Activated T-cell treated with anti-CD3 and anti-CD28 coated beads for 48 hours (primary cell): ENCODE measurements at places on chromosomes 1 and 21.

- no peak for DNase-seq
Observed at GRCh38 chr1:57410508-57410907, 13.4 kb downstream of the DAB1 start.

GRCh38 chr1:164855716-164856329 is 296.8 kb downstream of the PBX1 start:
- DNase-seq = no peak

DNA sequence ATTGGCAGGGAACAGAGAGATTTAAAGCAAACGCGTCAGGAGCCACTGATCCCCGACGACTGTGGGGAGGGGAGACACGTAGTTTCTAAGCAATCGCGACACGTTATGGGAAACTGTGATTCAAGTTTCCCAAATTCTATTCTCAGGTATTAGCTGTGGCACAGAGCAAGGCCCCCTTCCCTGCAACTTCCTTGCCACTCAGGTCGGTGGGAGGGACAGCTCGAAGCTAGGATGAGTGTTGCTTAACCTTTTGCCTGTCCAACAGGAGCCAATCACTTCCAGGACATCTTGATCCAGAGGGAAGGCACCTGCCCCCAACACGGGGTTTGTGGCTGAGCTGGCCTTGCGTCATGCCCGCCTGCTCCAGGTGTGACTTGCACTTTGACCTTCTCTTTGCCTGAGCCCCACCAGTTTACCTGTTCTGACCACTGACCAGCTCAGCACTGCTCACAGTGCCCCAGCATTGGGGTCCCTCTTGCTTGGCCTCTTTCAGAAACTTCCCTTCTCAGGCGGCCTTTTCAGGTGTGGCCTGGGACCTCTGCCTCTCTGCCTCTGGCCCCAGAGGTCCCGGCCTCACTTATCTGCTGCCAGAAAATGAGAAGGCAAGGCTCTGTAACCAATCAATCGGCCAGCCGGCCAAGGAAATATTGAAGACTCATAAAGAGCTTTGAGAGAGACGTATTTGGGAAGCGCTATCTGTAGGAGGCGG is 24.6 kb downstream of the TEX35 start:
- no peak for DNase-seq

DNA sequence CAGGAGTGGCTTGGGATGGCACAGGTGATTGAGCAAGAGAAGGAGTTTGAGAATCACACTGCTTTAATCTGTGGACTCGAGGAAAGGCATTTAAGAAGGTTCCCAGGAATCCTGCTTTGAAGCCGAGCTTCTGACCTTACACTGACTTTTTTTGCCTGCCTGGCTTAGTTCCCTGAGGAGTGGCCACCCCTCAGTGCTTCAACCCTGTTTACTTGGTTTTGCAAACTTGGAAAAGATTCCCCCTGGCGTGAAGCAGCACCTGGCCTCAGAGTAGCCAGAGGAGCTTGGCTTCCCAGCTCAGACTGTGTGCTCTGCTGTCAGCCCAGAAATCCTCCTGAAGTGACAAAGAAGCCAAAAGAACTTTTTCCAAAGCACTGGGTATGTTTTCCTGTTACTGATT is 48.5 kb upstream of the LDLRAP1 start:
- no peak for DNase-seq

DNA sequence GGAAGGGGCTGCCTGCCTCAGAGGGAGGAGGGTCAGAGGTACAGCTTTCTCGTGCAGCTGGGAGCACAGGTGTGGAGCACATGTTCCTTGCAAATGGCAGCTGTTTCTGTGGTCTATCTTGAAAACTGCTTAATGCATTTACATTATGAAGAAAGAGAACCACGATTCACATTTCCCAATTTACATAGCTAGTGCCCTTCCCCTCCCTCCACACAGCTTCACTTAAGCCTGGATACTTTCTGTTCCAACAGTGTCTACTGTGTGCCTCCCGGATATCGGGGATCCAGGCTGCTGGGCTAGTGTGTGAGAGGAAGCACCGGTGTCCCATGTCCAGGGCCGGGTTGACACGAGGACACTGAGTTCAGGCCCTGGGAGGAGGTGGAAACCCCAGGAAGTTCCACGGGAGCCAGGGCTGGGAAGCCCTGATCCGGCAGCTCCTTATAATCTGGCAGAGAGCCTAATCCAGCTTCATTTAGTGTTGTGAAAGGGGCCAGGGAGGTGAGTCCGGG is 31.6 kb downstream of the TMCC2 start:
- DNase-seq = no peak

DNA sequence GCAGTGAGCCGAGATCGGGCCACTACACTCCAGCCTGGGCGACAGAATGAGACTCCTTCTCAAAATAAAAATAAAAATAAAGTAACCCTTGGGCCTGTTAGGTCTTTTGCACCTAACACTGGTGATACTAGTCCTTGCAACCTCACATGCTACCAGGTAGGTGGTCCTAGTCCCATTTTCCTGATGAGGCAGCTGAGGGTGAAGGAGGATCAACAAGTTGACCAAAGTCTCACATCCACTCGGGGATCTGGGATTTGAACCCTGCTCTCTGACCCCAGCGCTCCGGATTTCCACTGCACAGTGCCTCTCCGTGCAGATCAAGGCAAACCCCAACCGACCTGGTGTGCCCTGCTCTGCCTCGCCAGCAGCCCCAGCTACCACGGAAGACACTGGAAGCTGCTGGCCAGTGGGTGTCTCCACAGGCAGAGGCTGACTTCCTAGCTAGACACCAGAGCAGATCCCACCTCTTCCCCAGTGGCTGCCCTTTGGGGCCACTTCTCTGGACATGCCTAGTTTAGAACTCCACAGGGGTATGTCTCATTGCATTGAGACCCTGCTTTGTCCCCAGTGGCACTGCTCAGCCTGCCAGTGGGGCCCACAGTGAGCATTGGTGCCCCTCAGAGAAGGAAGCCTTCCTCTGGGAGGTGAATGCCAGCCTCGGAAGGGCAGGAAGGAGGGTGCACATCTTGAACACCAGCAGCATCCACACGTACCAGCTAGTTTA is 27.6 kb downstream of the LDLRAP1 start:
- DNase-seq = no peak

GRCh38 chr1:37398096-37398495 is 76.3 kb upstream of the ZC3H12A start:
- DNase-seq = no peak

- DNase-seq = no peak
Observed at GRCh38 chr1:165942062-165942461, 114.6 kb downstream of the UCK2 start.

DNA sequence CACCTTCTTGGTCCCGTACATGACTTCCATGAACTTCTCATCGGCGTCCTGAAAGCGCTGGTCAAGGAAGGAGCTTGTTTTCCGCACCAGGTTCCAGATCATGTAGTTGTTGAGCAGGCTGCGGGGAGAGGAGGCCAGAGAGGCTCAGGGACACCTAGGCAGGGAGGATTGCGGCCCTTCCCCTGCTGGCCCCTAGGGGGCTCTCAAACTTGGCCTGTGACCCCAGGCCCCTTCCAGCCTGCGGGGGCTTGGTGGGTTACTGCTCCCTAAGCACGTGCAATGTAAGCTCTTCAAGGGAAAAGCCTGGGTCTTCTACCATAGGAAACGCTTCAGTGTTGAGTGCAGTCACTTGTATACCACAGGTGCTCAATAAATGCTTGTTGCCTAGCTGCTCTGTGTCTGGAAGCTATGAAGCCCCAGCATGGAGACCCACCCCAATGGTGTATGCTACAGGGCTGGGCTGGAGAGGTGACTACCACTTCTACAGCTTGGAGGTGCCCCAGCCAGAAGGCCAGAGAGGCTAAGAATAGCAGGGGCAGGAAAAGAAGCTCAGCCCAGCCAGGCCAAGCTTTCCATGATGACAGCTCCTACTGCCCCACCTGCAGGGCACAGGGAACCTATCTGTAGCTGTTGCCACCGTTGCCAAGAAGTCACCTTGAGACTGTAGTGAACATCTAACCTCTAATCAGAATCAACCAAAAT is 45.1 kb downstream of the ECE1 start:
- no peak for DNase-seq

DNA sequence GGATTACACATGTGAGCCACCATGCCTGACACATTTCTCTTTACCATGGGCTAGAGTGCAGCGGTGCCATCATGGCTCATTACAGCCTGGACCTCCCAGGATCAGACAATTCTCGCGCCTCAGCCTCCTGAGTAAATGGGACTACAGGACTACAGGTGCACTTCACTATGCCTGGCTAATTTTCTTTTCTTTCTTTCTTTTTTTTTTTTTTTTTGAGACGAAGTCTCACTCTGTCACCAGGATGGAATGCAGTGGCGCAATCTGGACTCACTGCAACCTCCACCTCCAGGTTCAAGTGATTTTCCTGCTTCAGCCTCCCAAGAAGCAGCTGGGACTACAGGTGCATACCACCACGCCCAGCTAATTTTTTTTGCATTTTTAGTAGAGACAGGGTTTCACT is 14.8 kb upstream of the KIF1B start:
- no peak for DNase-seq

GRCh38 chr1:153553830-153554541 is 4.9 kb upstream of the S100A3 start:
- DNase-seq = no peak

DNA sequence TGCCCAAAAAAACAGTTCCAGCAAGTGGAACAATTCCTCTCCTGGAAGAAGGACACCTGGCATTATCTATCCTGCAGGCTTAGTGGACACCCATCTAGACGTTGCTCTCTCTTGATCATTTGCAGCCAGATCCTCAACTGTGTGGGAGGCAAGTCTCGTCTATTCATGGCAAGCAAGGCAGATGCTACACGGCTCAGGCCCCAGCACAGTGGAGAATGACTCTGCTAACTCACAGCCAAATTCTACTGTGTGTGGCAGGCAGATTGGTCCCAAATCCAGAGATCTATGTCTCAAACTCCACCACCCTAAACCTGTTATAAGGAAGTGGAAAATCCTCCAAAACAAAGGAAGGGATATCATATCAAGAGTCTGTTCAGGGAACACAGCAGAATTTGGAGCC is 7.0 kb downstream of the TNNT2 start:
- DNase-seq = no peak

- no peak for DNase-seq
Observed at GRCh38 chr1:35706846-35707600, 11.7 kb downstream of the C1orf216 start.

- no peak for DNase-seq
Observed at GRCh38 chr1:26335774-26336476, 18.0 kb downstream of the CRYBG2 start.

- DNase-seq = peak; percentile 55
Observed at GRCh38 chr1:27045973-27046558, 33.4 kb upstream of the TENT5B start.

GRCh38 chr1:150281221-150281757 is 1.1 kb upstream of the CIART start:
- peak; percentile 50 for DNase-seq

DNA sequence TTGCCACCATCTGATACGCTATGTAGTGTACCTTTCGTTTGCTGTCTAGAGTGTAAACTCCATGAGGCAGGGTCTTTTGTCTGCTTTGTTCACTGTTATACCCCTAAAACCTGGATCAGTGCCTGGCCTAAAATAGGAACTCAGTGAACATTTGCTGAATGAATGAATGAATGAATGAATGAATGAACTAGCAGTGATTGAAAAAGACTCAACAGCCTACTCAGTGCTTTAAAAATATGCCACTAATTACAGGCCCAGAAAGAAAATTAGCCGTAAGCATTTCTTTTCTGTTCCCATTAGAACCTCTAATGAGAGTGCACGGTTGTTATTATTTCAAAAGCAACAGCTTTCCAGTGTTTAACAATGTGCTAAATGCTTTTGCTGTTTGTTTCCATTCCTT is 69.3 kb upstream of the SYT6 start:
- no peak for DNase-seq

GRCh38 chr21:36859744-36860501 is 106.5 kb downstream of the HLCS start:
- peak; percentile 17 for DNase-seq

GRCh38 chr1:246193537-246193936 is 313.5 kb downstream of the SMYD3 start:
- DNase-seq = no peak

- DNase-seq = no peak
Observed at GRCh38 chr21:31398574-31398973, 54.5 kb upstream of the TIAM1 start.

DNA sequence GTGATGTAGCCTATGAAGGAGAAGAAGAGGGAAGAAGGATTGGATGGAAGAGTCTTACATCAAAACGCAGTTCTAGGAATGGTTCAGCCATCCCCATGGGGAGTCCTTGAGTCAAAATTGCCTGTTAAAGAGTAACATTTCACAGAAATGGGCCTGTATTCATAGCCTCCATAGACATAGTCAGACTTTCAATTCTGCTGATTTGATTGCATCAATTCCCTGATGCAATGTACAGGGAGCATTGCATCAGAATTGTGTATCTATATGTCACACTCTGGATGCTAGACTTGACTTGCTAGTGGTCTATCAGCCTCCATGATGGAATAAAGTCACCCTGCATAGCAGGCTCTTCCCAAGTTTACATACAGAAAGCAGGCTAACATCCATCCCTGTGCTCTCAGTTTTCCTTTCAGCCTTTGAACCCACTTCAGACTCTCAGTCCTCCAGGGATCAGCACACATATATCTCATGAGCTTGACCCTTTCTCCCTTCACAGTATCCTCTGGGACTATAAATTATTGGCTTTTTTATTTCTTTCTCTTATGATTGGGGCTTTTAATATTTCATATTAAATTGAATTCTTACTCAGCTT is 1111.7 kb upstream of the B3GALT2 start:
- no peak for DNase-seq

DNA sequence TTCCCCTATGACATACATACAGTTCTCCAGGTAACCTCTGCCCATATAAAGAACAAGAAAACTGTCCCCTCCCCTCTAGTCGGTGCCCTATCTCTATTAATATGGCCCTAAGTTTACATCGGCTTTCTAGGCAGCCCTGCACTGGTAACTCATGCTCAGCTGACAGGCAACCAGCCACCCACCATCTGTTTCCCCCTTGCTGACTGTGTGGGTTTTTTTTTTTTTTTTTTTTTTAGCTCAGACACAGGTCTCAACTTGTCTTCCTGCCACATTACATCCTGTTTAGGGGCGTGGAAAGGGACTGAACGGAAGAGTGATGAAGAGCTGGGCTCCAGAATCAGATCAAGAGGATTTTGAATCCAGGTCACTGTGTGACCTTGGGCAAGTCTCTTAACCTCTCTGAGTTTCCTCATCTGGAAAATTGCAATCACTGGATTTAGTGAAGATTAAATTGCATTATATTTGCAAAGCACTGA is 14.0 kb downstream of the LAPTM5 start:
- DNase-seq = no peak

DNA sequence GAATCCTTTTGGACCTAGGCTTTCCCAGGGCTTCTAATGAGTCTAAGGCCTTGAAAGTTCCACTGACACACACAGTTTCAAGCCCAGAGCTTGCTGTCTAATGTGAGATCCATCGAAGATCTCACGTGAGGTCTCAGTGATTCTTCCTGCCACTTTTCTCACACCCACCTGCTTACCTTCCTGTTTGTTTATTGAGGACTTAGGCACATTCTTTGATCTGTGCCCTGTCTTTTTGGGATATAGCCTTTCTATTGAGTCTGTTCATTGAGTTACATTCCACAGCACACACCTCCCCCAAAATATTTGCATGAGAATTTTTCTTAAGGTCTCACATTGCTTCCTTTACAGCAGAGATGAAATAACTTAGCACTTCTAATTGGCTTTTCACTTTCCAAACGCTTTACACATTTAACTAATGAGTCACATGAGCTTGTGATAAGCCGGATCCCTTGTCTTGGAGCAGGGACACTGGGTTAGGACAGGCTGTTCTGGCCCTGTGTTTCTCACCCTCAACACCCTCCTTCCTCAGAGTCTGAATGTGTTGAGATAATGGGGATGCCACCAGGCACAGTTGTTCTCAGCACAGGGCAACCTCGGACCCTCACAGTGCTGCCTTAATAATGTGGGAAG is 288.3 kb downstream of the TM2D1 start:
- no peak for DNase-seq
